ENCODE measurements at places on chromosomes 4 and X. TPM values are rescaled to one million over a fixed set of nuclear protein-coding genes. Genes with fewer than 3 reads are reported as not detected.

The MAGEB10 gene
- total RNA-seq, result not detected

- no peak overlapping the region for H3K27ac ChIP-seq
- no peak for DNase-seq
- no peak overlapping the region for H3K4me3 ChIP-seq
- no peaks in the 10 kb centered on the region for H3K27me3 ChIP-seq
- H3K4me1 ChIP-seq, result no peaks in the 10 kb centered on the region
These were observed 988.4 kb upstream of the TENM3 start for GRCh38 chr4:181254771-181255170.

DNA sequence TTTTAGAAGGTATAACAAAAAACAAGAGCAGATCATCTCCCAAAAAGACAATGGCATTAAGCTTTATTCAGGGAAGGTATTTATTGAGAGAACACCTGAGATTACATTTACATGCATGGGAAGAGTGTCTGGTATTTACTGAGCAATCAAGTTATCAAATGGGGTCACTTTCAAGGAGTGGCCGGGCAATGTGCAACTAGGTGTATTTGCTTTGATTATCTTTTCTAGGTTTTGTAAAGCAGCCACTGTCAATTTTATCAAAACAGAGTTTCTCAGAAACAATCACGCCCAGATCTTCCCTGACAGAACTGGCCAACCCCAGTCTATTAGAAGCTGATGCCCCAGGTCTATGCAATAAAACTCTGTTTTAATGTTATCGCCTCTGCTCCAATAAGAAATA lies 169.5 kb downstream of the GLRA2 start:
- H3K4me3 ChIP-seq, result no peak overlapping the region
- H3K27me3 ChIP-seq, result no peaks in the 10 kb centered on the region
- no peak overlapping the region for H3K27ac ChIP-seq
- peak; percentile 16 for DNase-seq
- H3K4me1 ChIP-seq, result no peaks in the 10 kb centered on the region
- H3K36me3 ChIP-seq, result no peaks in the 10 kb centered on the region

GRCh38 chr4:122119739-122120138 lies 32.4 kb upstream of the BLTP1 start:
- H3K4me3 ChIP-seq, result no peak overlapping the region
- no peak overlapping the region for H3K27ac ChIP-seq
- H3K36me3 ChIP-seq, result no peaks in the 10 kb centered on the region
- no peaks in the 10 kb centered on the region for H3K27me3 ChIP-seq

The F11 gene
- 19.4 TPM for total RNA-seq

- H3K27ac ChIP-seq, result no peak overlapping the region
- no peaks in the 10 kb centered on the region for H3K27me3 ChIP-seq
- DNase-seq, result no peak
- no peaks in the 10 kb centered on the region for H3K36me3 ChIP-seq
- no peaks in the 10 kb centered on the region for H3K4me1 ChIP-seq
These were observed 76.8 kb downstream of the CRMP1 start for GRCh38 chr4:5816101-5816500.

The FRMD7 gene
- total RNA-seq, result not detected

DNA sequence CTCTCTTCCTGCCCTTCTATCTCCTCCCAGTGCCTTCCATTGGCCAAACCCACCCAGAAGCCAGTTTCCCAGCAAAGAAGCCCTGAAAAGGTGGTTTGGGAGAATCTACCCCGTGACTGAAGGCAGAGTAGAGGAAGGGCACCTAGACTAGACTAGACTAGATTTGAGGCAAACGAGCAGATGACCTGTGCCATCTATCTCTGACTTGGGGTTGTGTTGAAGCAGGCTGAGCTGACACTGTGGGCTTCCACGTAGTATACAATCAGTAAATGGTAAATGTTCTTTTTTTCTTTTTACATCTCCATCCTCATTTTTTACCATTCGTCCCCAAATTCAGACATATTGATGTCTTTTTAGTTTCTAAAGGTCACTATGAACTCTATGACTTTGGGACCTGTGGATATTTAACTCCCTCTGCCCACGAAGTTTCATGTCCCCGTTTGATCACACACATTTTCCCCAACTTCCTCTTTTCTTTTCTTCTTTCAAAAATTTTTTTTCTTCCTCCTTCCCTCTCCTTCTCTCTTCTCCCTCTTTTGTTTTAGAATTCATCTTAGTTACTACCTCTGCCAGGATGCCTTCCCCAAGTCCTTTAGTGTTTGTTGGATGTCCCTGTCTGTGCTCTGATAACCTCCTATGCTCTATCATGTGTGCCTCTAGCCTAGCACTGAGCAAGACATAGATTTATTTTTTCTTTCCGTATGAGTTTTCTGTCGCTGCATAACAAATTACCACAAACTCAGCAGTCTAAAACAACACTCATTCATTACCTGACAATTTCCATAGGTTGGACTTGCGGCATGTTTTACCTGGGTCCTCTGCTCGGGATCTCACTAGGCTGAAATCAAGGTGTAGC lies 6.2 kb upstream of the AFF1 start:
- no peaks in the 10 kb centered on the region for H3K36me3 ChIP-seq
- H3K4me3 ChIP-seq, result no peak overlapping the region
- H3K4me1 ChIP-seq, result peaks cover 7% of the 10 kb centered on the region
- H3K27ac ChIP-seq, result peak overlapping the region; percentile 84
- no peaks in the 10 kb centered on the region for H3K27me3 ChIP-seq

The PCDH10 gene
- 22.7 TPM for total RNA-seq

The SPACA5 gene
- not detected for total RNA-seq

The UCP1 gene
- total RNA-seq, result not detected

The SSX4 gene
- total RNA-seq, result not detected

GRCh38 chr4:2253160-2254084 lies 8.5 kb downstream of the MXD4 start:
- no peak for DNase-seq
- no peak overlapping the region for H3K4me3 ChIP-seq
- H3K27ac ChIP-seq, result no peak overlapping the region
- no peaks in the 10 kb centered on the region for H3K36me3 ChIP-seq
- peaks cover 6% of the 10 kb centered on the region for H3K4me1 ChIP-seq

GRCh38 chr4:5863461-5864113 lies 29.3 kb downstream of the CRMP1 start:
- H3K4me1 ChIP-seq, result no peaks in the 10 kb centered on the region
- no peaks in the 10 kb centered on the region for H3K27me3 ChIP-seq
- peak; percentile 35 for DNase-seq
- no peak overlapping the region for H3K27ac ChIP-seq
- no peaks in the 10 kb centered on the region for H3K36me3 ChIP-seq

DNA sequence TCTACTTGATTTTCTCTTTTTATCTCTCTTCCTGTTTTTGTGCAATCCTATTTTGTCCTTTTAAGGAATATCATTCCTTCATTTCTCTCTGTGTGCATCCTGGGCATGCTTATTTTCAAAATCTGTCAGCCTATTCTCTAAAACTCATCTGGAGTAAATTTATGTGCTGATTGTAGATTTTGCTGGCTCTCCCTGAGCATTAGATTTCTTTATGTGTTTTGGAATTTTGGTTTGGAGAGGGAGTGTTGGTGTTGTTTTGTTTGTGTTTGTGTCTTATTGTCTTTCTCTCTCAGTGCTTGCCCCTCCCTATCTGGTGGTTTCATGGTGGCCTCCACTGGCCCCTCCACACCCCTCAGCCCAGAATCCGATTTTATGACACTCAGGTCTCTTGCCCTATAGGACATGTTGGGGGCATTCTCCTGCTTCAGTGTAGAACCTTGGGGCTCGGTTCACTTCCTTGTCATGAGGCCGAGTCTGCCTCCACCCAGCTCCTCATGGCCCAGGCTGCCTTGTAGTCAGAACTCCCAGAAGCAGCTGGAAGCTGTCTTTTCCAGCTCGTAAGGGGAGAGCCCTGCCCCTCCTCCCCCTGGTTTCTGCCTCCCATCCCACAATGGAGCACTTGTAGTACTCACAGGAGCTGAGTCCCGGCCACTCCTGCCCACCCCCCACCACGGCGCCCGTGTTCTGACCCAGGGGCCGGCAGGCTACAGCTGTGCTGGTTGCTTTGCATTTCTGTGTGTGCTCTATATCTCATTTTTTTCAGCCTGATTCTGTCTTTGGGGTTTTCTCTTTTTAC lies 24.5 kb upstream of the PJA1 start:
- H3K4me1 ChIP-seq, result peaks cover 3% of the 10 kb centered on the region
- peak overlapping the region; percentile 65 for H3K27ac ChIP-seq
- H3K36me3 ChIP-seq, result no peaks in the 10 kb centered on the region
- no peaks in the 10 kb centered on the region for H3K27me3 ChIP-seq

The RAI2 gene
- total RNA-seq, result 2.2 TPM

GRCh38 chrX:130081421-130082045 lies 28.8 kb downstream of the ELF4 start:
- peaks cover 4% of the 10 kb centered on the region for H3K4me1 ChIP-seq
- H3K36me3 ChIP-seq, result no peaks in the 10 kb centered on the region
- H3K27me3 ChIP-seq, result no peaks in the 10 kb centered on the region

DNA sequence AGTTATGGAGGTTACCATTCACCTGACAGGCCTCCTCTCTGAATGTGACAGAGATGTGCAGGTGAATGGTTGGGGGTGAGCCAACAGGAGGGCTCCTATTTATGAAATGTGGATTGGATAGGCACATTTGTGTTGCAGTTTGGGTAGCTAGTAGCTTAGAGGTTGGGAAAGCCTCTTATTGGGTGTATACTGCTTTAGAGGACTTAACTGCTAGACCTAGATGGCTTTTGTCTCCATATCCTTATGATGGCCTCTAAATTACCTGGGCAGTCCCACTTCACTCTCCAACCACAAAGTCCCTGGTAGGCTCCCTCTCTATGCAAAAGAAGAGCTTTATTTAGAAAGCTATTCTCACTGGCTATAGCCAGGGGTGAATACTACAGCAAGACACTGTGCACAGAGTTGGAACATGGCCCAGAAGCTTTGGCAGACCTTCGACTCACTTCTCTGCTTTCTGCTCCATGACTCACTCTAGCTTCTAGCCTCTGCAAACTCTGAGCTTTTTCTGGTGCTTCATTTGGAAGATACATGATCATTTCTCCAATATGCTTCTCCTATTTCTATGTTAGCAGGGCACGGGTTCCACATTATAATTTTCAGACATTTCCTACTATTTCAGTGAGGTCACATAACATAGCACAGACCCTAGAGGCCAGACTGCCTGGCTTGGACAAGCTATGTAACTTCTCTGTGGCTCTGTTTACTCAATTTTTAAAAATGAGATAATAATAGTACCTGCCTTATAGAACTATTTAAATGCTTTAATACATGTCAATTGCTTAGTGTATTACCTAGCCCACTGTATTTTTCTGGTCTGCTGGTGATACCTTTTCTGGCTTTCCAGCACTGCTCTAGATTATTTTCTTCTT lies 6.0 kb upstream of the VGLL1 start:
- no peaks in the 10 kb centered on the region for H3K36me3 ChIP-seq
- peak; percentile 59 for DNase-seq
- no peak overlapping the region for H3K27ac ChIP-seq

The SYNPO2 gene
- total RNA-seq, result 10.3 TPM

The USP17L11 gene
- not detected for total RNA-seq

GRCh38 chr4:5568931-5569330 lies 139.4 kb downstream of the EVC2 start:
- no peak overlapping the region for H3K4me3 ChIP-seq
- no peaks in the 10 kb centered on the region for H3K4me1 ChIP-seq
- no peak overlapping the region for H3K27ac ChIP-seq
- H3K27me3 ChIP-seq, result no peaks in the 10 kb centered on the region

GRCh38 chr4:39597695-39598381 lies 40.8 kb downstream of the SMIM14 start:
- no peak overlapping the region for H3K4me3 ChIP-seq
- H3K4me1 ChIP-seq, result no peaks in the 10 kb centered on the region
- no peak for DNase-seq
- no peaks in the 10 kb centered on the region for H3K36me3 ChIP-seq

The TMEM154 gene
- 1.7 TPM for total RNA-seq

The SMPX gene
- 1.4 TPM for total RNA-seq

DNA sequence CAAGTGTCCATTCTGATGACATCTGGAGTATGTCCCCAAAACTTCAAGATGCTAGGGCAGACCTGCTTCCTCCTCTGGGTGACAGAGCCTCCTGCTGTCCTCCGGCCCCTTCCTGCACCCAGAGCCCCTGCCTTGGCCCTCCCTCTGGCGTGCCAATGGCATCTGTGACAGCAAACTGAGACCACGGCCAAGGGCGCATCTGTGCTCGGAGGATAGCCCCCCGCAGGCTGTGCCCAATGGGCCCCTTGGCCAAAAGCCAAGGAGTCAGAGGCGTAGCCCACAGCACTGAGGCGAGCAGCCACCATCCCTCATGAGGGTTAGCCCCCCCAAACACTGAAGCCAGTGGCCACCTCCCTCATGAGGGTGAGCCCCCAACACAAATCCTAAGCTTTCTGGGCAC lies 7.9 kb downstream of the LRPAP1 start:
- H3K27ac ChIP-seq, result no peak overlapping the region
- no peak overlapping the region for H3K4me3 ChIP-seq
- H3K4me1 ChIP-seq, result no peaks in the 10 kb centered on the region

The CCNQ gene
- 21.6 TPM for total RNA-seq

The MRFAP1 gene
- total RNA-seq, result 221 TPM

The MAGEC3 gene
- not detected for total RNA-seq

DNA sequence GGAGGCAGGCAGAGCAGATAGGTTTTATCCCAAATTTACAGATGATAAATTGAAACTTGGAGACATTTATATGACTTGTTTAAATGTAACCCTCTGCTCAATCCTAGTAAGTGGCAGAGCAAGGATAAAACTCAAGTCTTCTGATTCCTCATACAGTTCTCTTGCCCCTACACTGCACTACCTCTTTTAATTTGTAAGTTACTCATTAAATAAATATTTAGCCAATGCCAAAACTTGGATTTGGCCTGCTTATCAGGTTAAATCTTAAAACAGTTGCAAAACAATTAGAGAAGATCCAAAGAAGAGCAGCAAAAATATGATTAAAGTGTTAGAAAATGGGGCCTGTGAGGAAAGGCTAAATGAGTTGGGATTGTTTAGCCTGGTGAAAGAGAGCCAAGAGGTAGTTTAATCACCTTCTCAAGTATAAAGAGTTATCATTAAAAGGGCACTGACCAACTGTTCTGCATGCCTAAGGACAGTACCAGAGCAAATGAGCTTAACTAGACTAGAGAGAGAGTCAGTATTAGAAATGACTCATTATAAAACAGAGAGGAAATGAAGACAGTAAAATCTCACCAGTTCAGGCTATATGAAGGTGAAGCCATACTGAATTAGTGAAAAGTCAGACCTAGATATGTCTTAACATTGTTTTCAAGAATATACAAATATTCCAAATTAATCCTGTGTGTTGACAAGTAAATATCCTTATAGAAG lies 146.3 kb downstream of the GRIA3 start:
- DNase-seq, result no peak
- H3K27ac ChIP-seq, result no peak overlapping the region
- H3K4me1 ChIP-seq, result no peaks in the 10 kb centered on the region
- no peak overlapping the region for H3K4me3 ChIP-seq

GRCh38 chr4:52096048-52096447 lies 44.9 kb downstream of the SPATA18 start:
- no peak overlapping the region for H3K27ac ChIP-seq
- peak; percentile 9 for DNase-seq
- H3K4me3 ChIP-seq, result no peak overlapping the region
- no peaks in the 10 kb centered on the region for H3K4me1 ChIP-seq
- H3K27me3 ChIP-seq, result no peaks in the 10 kb centered on the region
- no peaks in the 10 kb centered on the region for H3K36me3 ChIP-seq

- no peaks in the 10 kb centered on the region for H3K27me3 ChIP-seq
- H3K4me1 ChIP-seq, result no peaks in the 10 kb centered on the region
- H3K36me3 ChIP-seq, result no peaks in the 10 kb centered on the region
These were observed 557.6 kb upstream of the DIPK2B start for GRCh38 chrX:45758319-45758718.

The XAGE1A gene
- total RNA-seq, result not detected
